ENCODE measurements at places on chromosomes 1 and 21.

DNA sequence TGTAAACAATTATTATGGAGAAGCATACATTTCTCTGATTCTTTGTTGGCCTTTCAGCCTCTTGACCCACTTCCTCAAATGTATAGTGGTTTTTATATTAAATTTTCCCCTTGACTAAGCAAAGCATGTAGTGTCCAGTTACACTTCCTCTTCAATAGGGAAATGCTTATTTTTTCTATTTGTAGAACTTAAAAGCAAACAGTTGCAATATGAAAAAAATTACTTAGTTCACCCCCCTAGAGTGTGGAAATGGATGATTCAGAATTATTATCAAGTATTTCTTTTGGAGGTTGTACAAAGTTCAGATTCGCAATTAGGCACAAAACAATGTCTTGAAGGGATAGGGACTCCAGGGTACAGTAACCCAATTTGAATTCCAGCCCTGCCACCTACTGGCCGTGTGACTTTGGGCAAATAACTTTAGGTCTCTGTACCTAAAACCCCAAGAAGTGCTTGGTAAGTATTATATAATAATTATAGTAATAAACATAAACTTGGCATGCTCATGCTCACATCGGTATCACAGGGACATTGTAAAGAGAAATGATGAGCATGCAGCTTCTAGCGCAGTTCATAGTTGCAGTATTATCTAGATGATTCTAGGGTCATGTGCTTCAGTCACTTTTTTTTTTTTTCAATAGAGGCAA lies 28.6 kb upstream of the IFNGR2 start:
- peak; percentile 53 for DNase-seq

GRCh38 chr21:37994211-37994610 lies 78.0 kb upstream of the KCNJ6 start:
- DNase-seq: no peak

- peak; percentile 38 for DNase-seq
These were observed 4.1 kb upstream of the KCNAB2 start for GRCh38 chr1:6041432-6042062.

DNA sequence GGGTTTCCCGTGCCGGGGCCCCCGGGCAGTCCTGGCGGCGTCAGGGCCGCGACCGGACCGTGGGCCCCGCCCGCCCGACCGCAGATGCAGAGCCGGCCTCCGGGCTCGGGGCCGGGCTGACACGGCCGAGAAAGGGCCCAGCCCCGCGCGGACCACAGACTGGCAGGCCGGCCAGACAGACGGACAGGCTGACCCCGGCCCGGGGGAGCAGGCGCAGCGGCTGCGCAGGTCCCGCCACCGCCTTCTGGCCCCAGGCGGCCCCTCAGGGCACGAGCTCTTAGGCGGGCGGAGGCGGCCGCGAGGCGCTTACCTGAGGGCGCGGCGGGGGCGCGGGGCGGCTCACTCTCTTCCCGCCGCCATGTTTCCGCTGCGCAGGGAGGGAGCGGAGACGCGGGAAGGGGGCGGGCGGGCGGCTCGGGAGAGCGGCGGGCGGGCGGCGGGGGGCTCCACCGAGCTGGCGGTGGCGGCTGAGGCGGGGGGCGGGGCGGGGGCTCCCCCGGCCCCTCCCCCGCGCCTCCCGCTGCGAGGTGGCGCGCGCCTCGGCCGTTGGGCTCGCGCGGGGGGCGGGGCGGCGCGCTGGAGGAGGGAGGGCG lies at the start of gene SCMH1:
TSS of gene SCMH1 (minus strand) at position 558 of the 593 bp plus-strand sequence. CDS start 56,173 bp downstream, outside the sequence.
- DNase-seq: peak; percentile 60

DNA sequence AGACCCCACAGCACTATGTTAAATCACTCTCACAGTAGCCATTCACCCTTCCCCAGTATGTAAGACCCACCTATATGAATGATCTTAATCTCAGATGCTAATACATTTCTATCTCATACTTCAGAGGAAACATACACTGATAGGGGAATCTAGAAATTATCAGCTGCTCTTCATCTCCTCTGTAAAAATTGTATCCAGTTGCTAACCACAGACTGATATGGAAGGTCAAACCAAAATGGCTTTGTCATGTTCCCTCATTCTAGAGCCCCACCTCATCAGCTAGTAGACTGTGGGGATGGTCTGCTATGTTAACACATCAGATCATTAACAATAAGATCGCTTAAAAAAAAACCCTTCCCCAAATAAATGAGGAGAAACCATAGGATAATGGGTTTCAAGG lies 71.7 kb downstream of the UBR4 start:
- no peak for DNase-seq

DNA sequence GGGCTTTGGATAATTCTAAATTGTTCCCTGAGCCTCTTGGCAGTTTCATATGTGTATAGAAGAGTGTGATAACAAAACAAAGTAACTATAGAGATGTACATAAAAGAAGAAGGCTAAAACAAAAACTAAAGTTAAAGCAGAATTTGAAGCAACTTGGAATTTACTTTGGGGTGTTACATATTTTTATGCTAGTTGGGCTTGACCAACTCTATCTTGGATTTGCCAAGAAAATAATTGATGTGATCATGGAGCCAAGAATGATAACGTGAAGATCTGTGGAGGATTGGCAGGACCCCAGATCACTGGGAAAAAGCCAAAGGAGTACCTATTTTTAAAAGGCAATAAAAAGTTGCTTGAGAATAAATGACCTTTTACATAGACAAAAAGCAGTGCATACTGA lies 206.9 kb downstream of the LMO4 start:
- no peak for DNase-seq

DNA sequence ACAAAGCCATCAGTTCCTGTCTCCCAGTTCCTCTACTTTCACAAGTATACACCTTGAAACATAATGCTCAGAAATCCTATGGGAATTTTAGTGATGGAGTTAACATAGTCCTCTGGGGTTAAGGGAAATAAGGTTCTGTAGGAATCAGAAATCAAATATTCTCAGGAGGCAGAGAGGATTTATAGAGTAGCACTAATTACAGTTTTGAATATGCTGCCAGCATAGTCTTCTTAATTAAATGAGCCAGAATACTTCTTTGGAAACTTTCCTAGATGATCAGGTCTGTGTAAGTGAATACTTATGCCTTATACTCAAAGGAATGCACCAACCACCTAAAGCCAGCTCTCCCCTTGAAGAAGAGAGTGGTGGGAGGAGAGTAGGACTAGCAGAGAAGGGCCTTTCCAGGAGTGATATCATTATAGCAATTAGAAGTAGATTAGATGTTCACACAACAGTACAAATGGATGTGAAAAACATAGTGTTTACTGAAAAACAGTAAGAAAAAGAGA lies 31.4 kb upstream of the DIRAS3 start:
- DNase-seq: no peak

DNA sequence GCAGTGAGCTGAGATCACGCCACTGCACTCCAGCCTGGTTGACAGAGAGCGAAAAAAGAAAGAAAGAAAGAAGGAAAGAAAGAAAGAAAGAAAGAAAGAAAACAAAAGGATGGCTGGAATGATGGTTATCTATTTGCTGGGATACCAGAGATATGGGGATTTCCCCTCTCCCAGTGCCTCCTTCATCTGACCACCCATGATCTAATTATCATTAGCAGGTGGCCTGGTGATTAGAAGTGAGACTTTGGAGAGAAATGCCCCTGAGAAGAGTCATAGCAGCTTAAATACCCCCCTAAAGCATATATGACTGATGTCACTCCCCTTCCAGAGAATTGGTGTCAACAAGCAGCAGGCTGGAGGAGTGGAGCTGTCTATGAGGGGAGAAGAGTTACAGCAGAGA lies 1.3 kb upstream of the NPPB start:
- no peak for DNase-seq

GRCh38 chr1:203448521-203449061 lies 27.0 kb upstream of the PRELP start:
- no peak for DNase-seq

DNA sequence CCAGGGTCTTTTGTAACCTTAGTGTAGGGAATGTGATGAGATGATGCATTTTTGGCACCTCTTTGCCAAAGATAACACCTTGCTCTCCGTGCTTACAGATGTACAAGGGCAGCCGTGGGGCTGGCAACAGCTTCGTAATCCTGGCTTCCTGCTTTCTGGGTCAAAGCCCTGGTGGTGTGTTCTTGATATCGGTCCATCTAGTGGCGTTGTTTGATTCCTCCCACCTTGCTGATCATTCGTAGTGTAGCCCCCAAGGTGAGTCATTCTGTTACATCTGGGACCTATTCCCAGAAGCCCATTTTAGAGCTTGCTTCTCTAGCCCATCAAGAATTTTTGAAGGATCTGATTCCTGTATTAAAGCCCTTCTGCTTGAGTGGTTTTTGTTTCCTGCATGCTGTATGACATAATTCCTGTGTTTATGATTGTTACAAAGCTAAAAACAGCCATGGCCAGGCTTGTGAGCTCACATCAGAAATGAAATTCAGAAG lies 7.0 kb upstream of the CCT8 start:
- no peak for DNase-seq

GRCh38 chr1:20493309-20493708 lies 7.3 kb upstream of the CAMK2N1 start:
- no peak for DNase-seq

DNA sequence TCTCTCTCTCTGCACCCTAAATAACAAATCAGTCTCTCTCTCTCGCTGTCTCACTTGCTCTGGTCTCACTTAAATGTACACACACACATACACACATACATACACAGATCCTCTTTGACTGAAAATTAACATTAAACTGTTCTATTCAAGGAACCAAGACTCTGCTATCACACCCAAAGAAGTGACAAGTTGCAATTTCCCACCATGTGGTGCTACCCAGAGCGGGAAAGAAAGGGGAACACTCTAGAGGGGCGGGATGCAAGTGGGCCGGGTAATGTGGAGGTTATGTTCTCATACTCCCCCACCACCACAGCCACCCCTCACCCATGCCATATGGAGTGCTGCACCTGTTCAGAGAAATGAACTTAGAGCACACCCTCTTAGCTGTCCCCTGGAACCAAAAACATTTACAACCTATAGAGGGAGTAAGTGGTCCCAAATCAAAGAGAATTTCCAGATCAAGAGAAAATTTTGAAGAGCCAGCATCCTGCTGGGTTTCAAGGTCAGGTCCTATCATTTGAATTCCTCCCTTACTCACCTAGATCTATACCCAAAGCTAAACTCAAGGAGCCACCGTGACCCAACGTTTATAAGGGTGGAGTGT lies 319.4 kb downstream of the BRINP2 start:
- DNase-seq: no peak

GRCh38 chr1:171988243-171988885 lies 147.1 kb downstream of the DNM3 start:
- no peak for DNase-seq

- no peak for DNase-seq
These were observed 647.2 kb upstream of the CXADR start for GRCh38 chr21:16865632-16866031.

DNA sequence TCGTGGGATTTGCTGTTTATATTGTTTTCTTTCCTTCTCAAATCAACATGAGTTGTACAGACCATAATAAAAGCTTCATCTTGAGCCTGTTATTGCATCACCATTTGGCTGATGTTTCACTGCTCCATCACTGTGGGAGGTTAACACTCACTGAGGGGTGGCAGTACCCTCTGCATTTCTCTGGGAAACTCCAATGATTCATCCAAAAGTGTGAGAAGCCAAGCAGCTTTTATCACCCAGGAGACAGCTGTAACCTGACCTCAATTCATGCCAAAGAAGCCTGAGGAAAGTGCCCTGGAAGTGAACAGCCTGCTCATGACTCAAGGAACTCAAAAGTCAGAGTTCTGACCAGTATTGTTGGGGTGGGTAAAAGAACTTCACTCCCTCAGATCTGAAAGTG lies 84.1 kb downstream of the GPR88 start:
- peak; percentile 99 for DNase-seq

- no peak for DNase-seq
These were observed 7.0 kb downstream of the ARPC5 start for GRCh38 chr1:183628537-183628936.

GRCh38 chr1:246680696-246681130 lies 43.5 kb upstream of the SCCPDH start:
- no peak for DNase-seq

DNA sequence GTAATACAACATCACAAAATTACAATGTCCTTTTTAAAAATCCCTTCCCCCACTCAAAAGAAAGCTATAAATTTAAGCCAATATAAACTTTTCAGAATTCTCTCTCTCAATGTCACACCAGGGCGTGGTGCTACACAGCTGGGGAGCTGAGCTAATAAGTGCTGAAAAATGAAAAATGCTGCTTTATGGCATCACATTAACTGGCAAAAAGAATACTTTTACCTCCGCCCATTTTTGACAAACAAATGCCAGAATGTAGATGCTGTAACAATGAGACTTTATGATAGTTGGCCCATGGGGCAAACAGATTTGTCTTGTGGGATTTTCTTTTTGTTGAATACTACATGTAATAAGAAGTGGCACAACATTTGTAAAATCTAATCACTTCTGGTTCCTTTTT lies 12.7 kb upstream of the LYPLAL1 start:
- DNase-seq: no peak

DNA sequence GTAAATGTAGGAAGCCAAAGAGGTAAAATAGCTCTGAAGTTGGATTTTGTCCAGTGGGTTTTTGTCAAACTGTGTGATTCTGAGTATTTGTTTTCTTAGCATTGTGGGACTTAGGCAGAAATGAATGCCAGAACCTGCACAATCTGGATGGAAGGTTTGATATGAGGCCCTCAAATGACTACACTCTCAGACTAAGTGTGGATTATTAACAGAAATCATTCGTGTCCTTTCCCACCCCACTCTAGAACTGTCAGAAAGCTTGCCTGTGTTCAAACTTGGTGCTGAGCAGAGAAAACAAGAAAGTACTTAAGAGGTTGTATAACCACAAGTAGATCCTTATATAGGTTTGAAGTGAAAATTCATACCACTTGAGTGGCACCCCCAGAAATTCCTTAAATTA lies 88.5 kb downstream of the WDR3 start:
- DNase-seq: no peak

GRCh38 chr1:98221923-98222322 lies 301.1 kb upstream of the DPYD start:
- DNase-seq: peak; percentile 17

DNA sequence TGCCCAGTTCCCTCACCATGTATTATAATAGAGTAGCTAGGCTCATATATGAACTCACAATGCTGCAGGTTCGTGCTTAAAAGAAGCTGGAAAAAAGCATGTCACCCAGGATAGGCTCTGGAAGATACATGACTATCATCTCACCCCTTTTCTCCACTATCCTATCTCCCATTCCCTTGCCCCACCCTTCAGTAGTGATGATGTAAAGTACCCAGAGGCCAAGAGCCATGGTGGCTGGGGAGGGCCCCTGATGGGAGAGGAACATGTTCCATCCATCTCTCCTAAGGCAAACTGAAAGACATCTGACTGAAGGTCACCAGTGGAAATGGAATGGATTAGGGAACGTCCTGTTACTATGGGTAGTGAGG lies 20.3 kb upstream of the RBBP5 start:
- DNase-seq: no peak

DNA sequence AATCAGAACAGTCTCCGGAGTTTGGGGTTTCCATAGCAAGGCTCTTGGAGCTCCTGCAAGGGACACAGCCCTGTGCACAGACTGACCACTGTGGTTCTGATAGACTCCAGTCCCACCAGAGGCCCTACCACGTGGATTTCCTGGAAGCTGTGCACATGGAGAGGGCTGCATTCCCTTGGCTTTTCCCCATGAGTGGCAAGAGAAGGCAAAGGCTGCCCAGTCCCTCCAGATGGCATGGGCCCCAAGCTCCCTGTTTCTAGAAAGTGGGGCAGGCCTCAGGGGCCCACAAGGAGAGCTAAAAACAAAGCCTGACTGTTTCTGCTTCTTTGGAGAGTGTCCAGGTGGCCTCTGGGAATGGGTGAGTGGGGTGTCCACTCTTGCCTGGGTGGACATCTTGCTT lies 87.5 kb downstream of the DDX20 start:
- DNase-seq: no peak
